NCI-H82 (cell line): ENCODE measurements at places on chromosomes 5 and 9.
A peak's percentile ranks its signal among the peaks of the same experiment; 100 is the strongest.

GRCh38 chr9:17222932-17223331, 88.1 kb downstream of the CNTLN start:
- no peak for DNase-seq

- no peak for DNase-seq
Observed at GRCh38 chr9:8962084-8962483, 1162.5 kb upstream of the DMAC1 start.

DNA sequence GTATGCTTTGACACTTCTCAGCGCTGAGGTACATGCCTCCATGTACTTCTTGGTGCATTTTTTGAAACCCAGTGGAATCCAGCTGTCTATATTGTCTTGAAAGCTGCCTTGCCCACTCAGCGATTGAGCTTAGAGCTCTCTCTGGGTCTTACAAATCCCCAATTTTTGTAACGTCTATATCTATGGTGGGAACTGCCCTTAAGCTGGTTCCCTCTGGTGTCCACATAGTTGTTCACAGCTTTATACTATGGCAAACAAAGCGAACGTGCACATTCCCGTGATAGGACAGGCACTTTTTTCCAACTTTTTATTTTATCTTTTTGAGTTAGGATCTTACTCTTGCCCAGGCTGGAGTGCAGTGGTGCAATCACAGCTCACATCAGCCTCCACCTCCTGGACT, 20.9 kb downstream of the CDHR2 start:
- DNase-seq = no peak

DNA sequence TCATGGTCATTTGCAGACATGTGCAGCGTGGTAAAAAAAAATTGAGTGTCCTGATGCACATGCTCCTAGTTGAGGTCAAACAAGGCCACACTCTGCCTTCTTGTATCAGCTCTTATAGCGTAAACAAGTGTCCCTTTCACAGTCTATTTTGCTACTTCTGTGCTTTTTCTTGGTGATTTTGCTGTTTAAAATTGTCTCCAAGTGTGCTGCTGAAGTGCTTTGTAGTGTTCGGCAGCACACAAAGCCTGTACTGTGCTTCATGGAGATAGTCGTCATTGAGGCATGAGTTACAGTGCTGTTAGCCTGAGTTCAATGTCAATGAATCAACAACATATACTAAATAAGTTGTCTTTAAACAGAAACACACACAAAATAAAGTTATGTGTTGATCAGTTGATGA, 690.4 kb upstream of the MEF2C start:
- DNase-seq = no peak

- no peak for DNase-seq
Observed at GRCh38 chr5:80341016-80341775, 21.4 kb downstream of the SPZ1 start.

DNA sequence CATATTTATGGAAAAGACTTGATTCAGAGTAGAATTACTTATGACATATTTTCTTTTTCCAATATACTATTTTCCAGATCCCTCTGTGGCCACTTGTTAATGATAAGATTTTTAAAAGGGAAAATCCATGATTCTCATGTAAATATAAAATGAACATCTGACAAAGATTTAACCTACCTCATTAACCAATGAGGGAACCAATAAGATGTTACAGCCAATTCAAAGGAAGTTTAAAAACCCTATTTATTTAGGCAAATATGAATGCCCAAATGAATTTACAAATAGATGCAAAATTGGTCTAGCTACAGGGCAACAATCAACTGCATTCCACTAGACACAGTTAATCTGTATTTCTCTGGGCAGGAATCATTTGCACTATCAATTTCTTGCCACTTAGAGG, 226.8 kb downstream of the ADAMTSL1 start:
- no peak for DNase-seq

DNA sequence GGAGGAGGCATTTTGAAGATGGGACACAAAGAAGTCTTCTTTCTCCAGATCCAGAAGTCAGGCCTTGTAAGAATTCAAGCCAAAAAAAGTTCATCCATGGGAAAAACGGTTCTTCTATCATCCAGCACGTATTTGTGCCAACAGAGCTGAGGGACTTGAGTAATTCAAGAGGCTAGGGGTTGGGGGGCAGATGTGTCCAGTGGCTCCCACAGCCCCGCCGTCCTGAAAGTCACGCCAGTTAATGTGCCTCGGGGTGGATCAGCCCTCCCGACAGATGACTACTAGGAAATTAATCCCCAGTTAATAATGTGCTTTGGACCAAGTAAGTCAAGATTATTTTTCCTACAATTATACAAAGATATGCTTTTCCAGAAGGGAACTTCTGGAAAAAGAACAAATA, 23.4 kb downstream of the NREP start:
- peak; percentile 44 for DNase-seq

- no peak for DNase-seq
Observed at GRCh38 chr5:66553916-66554575, 42.1 kb upstream of the MAST4 start.

DNA sequence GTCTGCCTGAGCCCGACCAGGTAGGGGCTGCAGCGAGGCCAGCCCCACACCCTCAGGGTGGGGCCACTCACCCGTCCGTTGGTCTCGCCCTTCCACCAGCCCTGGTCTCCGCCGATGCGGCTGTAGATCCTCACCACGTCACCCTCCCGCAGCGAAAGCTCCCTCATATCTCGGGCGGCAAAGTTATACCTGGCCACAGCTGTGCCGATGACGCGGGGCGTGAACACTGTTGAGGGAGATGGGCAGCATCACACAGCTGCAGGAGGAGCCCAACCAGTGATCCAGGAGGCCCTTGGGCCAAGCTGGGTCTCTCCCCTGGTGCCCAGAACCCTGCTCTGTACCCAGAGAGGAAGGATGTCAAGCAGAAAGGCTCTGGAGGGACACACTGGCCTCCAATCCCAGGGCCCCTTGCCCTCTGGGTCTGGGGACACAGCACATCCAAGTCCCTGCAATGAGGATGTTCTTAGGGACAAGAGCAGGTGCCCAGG, 30.3 kb upstream of the SARDH start:
- DNase-seq = no peak

DNA sequence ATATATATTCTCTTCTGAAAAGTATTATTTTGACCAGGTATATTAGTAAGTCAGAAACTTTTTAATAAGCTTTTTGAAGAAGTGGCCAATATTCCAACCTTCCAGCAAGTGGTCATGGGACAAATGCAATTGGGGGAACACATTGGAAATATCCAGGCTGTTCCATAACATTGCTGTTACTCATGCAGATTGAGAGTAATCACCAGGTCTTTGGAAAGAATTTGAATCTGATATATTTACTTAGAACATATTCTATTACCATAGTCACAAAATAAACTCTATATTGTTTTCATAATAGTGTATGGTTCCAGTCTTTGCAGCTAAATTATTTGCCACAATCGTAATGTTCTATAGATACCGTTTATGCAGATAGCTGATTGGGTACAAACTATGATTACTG, 102.8 kb downstream of the TAF11L14 start:
- no peak for DNase-seq

DNA sequence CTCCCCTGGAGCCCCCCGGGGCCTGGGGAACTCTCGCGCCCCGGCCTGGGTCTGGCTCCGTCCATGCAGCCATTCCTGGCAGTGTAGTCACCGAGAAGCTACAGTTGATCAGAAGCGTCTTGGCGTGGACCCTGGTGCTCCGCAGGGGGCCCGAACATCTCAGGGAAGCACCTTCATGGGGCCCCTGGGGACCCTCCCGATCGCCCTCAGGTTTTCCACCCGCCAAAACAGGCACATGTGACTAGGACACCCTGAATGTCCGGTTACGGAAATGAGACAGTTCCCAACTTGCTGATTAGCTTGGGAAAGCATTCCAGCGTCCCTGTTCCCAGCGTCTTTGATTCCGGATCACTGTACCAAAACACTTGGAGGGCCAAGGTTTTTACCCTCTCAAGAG, 472 bp downstream of the FBXO4 start:
- no peak for DNase-seq

DNA sequence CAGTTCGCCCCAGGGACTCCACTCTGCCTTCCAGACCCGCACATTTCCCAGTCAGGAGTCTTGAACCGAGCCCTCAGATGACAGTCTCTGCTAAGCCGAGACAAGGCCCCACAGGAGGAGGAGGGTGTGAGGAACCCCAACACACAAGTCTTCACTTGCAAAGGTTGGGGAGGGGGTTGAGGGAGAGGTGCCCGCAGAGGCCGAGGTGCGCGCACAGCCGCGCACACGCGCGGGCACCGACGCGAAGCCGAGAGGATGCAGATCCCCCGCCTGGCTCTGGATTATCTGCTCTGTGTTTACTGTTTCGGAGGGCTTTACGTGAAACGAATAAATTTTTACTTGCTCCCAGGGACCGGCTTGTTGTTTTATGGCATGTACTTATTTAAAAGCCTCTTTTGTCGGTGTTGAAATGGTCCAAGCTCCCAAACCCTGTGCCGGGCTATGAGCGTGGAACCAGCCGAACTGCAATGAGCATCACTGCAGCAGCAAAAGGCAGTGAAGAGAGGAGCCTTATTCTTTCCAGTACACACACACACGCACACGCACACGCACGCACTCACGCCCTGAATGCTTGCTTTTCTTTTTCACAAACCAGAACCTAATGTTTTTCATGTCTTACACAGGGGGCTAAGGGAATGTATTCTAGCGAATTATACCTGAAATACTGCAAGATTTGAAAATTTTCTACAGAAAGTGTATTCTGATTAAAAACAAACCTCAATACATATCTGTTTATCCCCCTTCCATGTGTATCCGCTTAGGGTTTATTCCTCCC, 297.7 kb downstream of the PARP8 start:
- peak; percentile 27 for DNase-seq

GRCh38 chr5:67897431-67897830, 318.1 kb upstream of the PIK3R1 start:
- DNase-seq = no peak
